ENCODE measurements at places on chromosomes 7 and 10. TPM values are rescaled to one million over a fixed set of nuclear protein-coding genes. Genes with fewer than 3 reads are reported as not detected.

The CHST15 gene
- not detected for total RNA-seq

The MMD2 gene
- not detected for total RNA-seq

The TTYH3 gene
- total RNA-seq, result 24.8 TPM

The AEBP1 gene
- total RNA-seq, result 1.0 TPM

The AKR1C4 gene
- total RNA-seq, result not detected

The COL28A1 gene
- not detected for total RNA-seq

DNA sequence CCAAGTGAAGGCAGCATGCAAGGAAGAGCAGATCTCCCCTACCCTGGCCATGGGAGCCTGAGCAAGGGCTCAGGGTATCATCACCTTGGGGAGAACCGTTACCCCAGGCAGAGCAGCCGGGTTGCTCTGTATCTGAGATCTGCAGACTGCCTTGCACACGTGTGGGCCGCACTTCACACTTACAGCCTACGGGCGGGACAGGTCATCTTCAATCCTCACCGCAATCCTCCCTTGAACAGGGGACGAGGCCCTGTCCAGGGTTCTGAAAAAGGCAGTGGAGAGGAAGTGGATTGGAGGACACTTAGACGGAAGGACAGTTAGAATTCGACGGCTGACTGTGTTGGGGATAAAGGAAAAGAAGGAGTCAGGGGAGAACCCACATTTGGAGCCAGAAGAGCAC is 51.4 kb downstream of the NPS start:
- H3K27ac ChIP-seq, result no peak overlapping the region
- no peak overlapping the region for H3K4me3 ChIP-seq
- DNase-seq, result no peak
- H3K4me1 ChIP-seq, result no peaks in the 10 kb centered on the region
- H3K36me3 ChIP-seq, result no peaks in the 10 kb centered on the region

- DNase-seq, result no peak
- H3K27ac ChIP-seq, result no peak overlapping the region
- peaks cover 11% of the 10 kb centered on the region for H3K4me1 ChIP-seq
- no peaks in the 10 kb centered on the region for H3K36me3 ChIP-seq
- H3K27me3 ChIP-seq, result no peaks in the 10 kb centered on the region
- H3K4me3 ChIP-seq, result no peak overlapping the region
Measured at GRCh38 chr10:83983578-83984255, 155.6 kb upstream of the GHITM start.

- no peaks in the 10 kb centered on the region for H3K4me1 ChIP-seq
- H3K36me3 ChIP-seq, result no peaks in the 10 kb centered on the region
Measured at GRCh38 chr10:78727728-78728127, 341.0 kb upstream of the ZMIZ1 start.

DNA sequence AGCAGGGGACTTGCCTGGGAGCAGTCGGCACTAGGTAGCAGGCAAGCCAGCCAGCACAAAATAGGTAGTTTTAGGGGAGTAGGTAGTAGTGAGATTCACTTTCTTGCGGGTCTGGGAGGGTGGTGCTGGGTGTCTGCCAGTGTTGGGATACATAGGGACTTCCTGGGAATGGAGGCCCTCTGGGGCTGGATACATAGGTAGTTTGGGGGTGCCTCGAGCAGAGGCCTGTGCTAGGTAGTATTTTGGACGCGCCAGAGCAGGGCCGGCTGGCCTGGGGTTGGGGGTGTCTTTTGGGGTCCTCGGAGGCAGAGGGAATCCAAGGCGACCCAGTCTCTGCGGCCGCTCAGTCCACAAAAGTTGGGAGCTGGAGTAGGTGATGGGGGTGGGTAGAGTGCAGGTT is 2.0 kb upstream of the HOXA3 start:
- no peak overlapping the region for H3K27ac ChIP-seq
- peaks cover 70% of the 10 kb centered on the region for H3K27me3 ChIP-seq
- DNase-seq, result no peak
- peak overlapping the region; percentile 91 for H3K4me3 ChIP-seq

- peaks cover 9% of the 10 kb centered on the region for H3K4me1 ChIP-seq
- no peaks in the 10 kb centered on the region for H3K36me3 ChIP-seq
- DNase-seq, result peak; percentile 31
- no peaks in the 10 kb centered on the region for H3K27me3 ChIP-seq
Measured at GRCh38 chr7:1297017-1297960, 64.6 kb downstream of the UNCX start.

GRCh38 chr10:84139126-84140035 is at the start of gene GHITM:
Gene GHITM, plus strand, starts transcription at chr10:84139509. Its CDS starts 1,992 bp downstream, at chr10:84141501.
- H3K36me3 ChIP-seq, result peaks cover 21% of the 10 kb centered on the region
- H3K4me1 ChIP-seq, result peaks cover 38% of the 10 kb centered on the region
- peak within 1 kb of the TSS; percentile 98 for H3K27ac ChIP-seq

DNA sequence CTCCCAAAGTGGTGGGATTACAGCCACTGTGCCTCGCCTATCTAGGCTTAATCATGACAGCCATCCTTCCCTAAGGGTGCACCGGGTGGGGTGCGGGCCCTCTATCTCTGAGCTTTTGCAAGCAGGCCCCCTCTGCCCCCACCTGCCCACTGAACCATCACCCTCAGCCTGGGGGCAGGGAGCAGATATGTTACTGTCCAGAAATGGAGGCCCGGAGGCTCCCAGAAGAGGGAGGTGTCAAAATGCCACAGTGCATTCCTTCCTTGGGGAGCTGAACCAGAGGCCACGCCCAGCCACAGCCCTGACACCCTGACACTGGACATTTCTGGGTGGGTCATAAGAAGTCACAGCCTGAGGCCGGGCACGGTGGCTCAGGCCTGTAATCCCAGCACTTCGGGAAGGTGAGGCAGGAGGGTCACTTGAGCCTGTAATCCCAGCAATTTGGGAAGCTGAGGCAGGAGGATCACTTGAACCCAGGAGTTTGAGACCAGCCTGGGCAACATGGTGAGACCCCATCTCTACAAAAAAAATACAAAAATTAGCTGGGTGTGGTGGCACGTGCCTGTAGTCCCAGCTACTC is 129.8 kb upstream of the TNRC18 start:
- DNase-seq, result no peak
- H3K27me3 ChIP-seq, result no peaks in the 10 kb centered on the region
- H3K4me3 ChIP-seq, result no peak overlapping the region

DNA sequence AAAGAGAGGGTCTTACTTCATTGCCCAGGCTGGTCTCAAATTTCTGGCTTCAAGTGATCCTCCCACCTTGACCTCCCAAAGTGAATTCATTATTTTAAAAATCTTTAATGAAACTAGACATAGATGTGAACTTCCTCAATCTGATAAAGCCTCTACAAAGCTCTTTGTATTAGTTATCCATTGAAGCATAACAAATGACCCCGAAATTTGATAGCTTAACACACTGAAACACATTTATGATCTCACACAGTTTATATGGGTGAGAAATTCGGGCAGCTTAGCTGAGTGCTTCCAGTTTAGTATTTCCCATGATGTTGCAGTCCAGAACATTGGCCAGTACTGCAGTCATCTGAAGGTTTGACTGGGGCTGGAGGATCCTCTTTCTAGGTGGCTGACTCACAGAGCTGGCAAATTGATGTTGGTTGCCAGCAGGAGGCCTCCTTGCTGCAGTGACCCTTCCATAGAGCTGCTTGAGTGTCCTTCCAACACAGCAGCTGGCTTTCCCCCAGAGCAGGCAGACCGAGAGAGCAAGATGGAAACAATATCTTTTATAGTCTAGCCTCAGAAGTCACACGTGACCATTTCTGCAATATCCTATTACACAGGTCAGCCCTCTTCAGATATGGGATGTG is 16.6 kb upstream of the WNT8B start:
- DNase-seq, result no peak
- H3K27me3 ChIP-seq, result no peaks in the 10 kb centered on the region
- H3K4me3 ChIP-seq, result no peak overlapping the region
- H3K27ac ChIP-seq, result no peak overlapping the region
- no peaks in the 10 kb centered on the region for H3K4me1 ChIP-seq

- no peak overlapping the region for H3K27ac ChIP-seq
- DNase-seq, result no peak
- H3K4me1 ChIP-seq, result peaks cover 24% of the 10 kb centered on the region
- peak overlapping the region; percentile 68 for H3K4me3 ChIP-seq
Measured at GRCh38 chr10:22344249-22344648, 1.0 kb upstream of the SPAG6 start.

DNA sequence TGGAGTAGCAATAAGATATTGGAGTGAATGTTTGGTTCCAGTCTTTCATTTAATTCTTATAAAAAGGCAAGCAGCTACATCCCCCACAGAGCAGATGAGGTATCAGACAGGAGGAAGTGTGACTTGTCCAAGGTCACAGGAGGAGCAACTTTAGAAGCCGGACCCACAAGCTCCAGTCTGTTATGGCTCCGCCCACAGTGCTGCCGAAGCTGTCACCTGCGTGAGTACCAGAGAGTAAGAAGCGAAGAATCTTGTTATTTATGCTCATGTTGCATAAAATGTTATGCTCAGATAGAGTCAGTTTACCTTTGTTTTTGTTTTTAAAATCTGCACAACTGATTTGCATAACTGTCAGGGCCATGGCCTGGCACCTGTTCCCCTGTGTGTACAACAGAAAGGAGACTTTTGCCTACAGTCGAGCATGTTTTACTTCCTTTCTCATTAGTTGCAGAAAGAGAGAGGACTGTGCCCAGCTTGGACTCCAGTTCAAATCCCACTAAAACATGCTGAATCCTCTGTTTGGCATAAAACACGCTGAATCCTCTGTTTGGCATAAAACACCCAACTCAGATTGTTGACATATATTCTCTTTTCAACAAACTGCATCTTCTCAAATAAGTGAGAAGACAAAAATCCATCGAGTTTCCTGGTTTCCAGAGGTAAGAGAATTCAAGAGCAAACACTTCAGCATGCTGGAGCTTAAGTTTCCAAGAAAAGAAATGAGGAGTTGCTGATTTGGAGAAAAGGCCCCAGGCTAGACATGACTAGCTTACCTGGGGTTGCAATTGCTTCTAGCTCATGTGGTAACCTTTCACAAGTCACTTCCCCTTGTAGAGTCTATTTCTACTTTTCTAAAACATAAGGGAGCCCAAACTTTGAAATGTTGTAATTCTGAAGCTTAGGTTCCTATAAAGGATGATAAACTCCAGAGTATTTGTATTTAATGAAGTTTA is 409.8 kb upstream of the ZMIZ1 start:
- no peak for DNase-seq
- no peaks in the 10 kb centered on the region for H3K4me1 ChIP-seq
- H3K27ac ChIP-seq, result no peak overlapping the region
- no peak overlapping the region for H3K4me3 ChIP-seq
- peaks cover 22% of the 10 kb centered on the region for H3K27me3 ChIP-seq

- DNase-seq, result no peak
- no peaks in the 10 kb centered on the region for H3K4me1 ChIP-seq
- peaks cover 7% of the 10 kb centered on the region for H3K27me3 ChIP-seq
- no peak overlapping the region for H3K27ac ChIP-seq
- H3K36me3 ChIP-seq, result no peaks in the 10 kb centered on the region
- H3K4me3 ChIP-seq, result no peak overlapping the region
Measured at GRCh38 chr7:148151778-148152177, 438.8 kb upstream of the C7orf33 start.

DNA sequence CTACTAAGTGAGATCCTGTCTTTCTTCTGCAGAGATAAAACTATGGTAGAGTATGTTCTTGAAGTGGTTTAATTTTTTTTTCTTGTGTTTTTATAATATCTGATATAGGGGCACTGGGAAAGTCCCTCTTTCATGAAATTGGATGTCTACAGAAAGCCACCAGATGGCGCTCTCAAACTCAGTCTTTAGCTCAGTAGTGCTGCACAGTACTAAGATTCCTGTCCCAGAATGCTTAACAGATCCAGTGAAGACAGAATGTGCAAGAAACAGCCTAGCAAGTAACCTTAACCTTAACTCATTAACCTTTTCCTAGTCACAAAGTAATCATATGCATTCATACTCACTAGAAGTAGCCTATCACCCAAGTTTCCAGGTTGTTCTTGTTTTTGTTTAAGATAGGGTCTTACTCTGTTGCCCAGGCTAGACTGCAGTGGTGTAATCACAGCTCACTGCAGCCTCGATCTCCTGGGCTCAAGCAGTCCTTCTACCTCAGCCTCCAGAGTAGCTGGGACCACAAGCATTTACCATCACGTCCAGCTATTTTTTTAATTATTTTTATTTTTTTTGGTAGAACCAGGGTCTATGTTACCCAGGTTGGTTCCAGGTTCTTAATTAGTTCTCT is 56.7 kb downstream of the IDE start:
- H3K36me3 ChIP-seq, result peaks cover under 1% of the 10 kb centered on the region
- no peak overlapping the region for H3K4me3 ChIP-seq
- H3K4me1 ChIP-seq, result no peaks in the 10 kb centered on the region
- H3K27me3 ChIP-seq, result no peaks in the 10 kb centered on the region
- peak; percentile 85 for DNase-seq

DNA sequence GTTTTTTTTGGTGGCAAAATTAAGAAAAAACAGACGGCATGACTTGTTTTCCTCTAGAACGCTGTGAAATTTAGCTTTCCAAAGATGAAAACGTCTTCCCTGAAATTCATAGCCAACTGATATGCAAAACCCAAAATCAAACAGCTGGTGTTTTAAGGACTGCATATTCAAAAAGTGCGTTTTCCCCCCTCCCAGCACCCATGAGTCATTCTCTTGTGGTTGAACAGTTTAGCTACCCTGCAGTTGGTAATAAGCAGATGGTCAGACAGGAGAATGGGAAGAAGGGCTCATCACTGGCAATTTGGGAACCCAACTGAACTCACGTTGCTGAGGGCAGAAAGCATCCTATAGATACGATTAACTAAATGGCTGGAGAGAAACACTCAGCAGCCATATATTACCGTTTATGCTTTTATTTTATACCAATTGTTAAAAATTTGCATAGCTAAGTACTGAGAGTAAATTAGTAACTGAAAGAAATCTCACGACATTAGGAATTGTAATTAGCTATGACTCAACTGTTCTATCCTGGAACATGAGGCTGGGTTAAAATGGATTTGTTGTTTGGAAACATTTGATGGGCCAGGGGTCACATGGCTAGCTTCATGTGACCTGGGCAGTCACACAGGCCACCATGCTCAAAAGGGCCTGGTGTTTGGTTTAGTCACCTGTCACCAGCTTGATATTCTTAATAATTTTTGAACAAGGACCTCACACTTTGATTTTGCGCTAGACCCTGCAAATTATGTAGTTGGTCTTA is 343.1 kb downstream of the PHTF2 start:
- no peak overlapping the region for H3K4me3 ChIP-seq
- H3K27me3 ChIP-seq, result peaks cover 14% of the 10 kb centered on the region
- no peak for DNase-seq
- H3K36me3 ChIP-seq, result no peaks in the 10 kb centered on the region

DNA sequence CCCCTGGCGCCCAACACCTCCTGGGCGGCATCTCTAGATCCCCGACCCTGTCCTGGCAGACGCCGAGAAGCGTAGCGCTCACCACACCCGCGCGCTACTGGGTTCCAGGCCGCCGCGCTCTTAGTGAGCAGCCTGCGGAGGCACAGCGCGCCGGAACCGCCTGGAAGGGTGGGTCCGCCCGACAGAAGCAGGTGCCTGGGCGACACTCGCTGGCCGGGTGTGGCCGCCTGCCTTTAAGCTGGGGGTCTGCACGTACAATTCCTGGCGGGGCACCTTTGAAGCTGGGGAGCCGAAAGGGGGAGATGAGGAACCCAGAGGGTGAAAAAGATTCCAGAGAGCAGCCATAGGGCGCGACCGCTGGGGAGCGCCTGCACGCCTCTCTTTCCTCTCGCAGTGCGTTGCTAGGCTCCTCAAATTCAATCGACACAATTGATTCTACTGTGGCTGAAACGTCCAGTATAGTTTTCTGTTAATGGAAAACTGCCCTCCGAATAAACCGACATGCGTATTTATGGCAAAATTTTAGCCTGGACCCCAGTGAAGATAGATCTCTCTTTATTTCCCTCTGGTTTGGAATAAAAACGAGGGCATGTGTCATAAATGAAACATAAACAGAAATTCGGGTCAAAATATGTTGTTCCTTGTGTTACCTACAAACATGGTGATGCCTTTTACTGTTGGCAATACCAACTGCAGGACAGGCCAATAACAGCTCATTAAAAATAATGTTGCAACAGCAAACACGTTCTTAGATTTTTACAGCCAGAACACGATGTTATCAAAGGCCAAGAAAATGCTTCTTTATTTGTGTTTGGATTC is 4.6 kb downstream of the HMX3 start:
- H3K27ac ChIP-seq, result no peak overlapping the region
- H3K4me3 ChIP-seq, result no peak overlapping the region
- no peaks in the 10 kb centered on the region for H3K36me3 ChIP-seq
- peaks cover 66% of the 10 kb centered on the region for H3K27me3 ChIP-seq
